AG10803 (cell line): ENCODE measurements at places on chromosomes 12 and 14.
A peak's percentile ranks its signal among the peaks of the same experiment; 100 is the strongest.

- no peak for DNase-seq
Observed at GRCh38 chr14:55803873-55804553, 224.0 kb downstream of the KTN1 start.

- no peak for DNase-seq
Observed at GRCh38 chr14:106874350-106874749, 1348.0 kb downstream of the TMEM121 start.

GRCh38 chr12:67871231-67871630, 118.0 kb upstream of the IFNG-AS1 start:
- DNase-seq, result no peak

DNA sequence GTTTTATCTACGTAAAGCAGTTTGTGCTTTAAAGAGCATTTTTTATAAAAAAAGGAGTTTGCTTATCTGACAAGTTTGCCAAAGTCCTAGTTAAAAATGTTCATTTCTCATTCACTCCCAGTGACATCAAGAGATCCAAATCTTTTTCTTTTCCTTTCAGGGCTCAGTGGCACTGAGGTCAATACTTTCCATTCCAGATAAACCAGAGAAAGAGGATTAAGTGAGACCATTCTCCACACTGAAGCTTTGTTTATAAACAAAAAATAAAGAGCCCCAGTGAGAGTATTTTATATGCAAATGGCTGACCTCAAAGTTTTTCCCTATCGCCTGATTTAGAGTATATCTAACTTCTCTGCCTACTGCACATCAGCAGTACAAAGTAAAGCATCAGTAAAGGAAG, 199.8 kb downstream of the ALG10B start:
- no peak for DNase-seq

DNA sequence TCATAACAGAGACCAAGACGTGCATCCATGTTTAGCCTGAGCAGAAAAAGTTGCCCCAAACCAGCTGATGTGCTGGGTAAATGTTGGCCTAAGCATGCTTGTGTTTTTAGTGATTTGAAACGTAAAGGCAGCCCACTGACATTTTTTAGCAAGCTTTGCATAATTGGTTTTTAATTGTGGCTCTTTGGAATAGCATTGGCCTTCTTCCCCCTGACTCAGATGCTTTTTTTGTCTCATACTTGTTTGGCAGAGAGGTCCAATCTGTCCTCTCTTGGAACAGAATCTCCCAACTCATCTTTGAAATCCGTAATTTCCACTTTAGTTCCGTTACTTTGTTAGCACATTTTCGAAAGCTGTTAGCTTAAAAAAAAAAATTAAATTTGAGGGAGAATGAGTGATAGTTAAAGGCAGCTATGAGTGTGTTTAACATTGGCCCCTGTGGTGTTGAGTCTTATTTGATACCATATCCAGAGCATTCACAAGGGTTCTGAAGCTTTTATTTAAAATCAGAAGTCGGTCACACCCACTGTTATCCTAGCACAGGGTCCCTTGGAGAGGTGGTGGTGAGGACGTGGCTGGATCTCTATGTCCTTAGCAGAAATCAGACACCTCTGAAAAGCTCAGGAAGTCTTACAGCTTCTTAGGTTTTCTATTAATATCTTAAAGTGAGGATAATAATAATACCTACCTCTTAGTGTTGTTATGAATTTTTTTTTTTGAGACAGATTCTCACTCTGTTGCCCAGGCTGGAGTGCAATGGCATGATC, 15.6 kb downstream of the JDP2 start:
- peak; percentile 56 for DNase-seq

DNA sequence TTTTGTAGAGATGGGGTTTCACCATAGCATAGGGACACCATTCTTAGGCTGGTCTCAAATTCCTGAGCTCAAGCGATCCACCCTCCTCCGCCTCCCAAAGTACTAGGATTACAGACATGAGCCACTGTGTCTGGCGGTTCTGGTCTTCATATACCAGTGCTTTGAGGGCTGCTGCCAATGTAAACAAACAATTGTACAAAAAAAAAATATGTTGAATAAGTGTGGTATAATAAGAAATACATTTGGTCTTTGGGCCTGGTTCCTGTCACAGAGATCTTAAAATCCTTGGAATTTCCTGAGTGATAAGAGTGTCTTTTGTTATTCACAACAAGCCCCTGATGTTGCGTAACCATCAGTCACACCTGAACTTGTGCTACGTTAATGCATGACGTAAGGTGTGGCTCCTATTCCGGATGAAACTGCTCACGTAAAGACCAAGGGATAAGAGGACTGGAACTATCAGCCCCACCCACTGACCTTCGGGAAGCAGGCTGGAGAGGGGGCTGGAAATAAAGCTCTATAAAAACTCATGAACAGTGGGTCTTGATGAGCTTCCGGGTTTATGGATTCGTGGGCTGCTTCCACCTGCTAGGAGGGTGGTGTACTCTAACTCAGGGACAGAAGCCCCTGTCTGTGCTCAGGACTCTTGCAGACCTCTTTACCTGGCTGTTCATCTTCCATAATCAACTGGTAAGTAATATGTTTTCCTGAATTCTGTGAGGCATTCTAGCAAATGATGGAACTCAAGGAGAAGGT, 16.5 kb upstream of the RIMKLB start:
- peak; percentile 23 for DNase-seq

- DNase-seq, result no peak
Observed at GRCh38 chr12:40634517-40635131, 57.6 kb upstream of the CNTN1 start.

- no peak for DNase-seq
Observed at GRCh38 chr14:24798911-24799462, 165.0 kb upstream of the GZMB start.

GRCh38 chr12:49626169-49626835, 2.9 kb downstream of the PRPF40B start:
- no peak for DNase-seq

DNA sequence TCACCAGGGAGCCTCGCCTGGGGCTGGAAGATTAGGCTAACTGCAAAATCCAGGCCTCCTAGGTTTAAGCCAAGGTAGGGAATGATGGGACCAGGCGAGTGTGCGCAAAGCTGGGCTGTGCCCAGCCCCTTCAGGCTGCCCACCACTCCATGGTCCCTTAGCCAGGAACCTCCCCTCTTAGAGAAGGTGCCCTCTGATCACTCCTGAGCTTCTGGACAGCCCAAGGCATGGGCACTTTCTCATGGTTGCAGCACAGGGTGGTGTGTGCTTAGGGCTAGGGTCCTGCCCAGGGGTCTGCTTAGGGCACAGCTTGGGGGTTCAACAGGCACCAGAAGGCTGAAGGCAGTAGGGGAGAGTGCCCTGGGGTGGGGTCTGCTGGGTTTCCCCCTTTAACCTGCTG, 69.0 kb downstream of the PRIMA1 start:
- no peak for DNase-seq

GRCh38 chr12:15540005-15540404, 217.7 kb downstream of the PTPRO start:
- DNase-seq, result no peak

GRCh38 chr12:128385736-128386135, 118.8 kb downstream of the TMEM132C start:
- DNase-seq, result no peak

GRCh38 chr14:88695870-88696269, 96.9 kb downstream of the EML5 start:
- peak; percentile 25 for DNase-seq

- no peak for DNase-seq
Observed at GRCh38 chr14:104984056-104984894, 1.3 kb upstream of the CLBA1 start.

DNA sequence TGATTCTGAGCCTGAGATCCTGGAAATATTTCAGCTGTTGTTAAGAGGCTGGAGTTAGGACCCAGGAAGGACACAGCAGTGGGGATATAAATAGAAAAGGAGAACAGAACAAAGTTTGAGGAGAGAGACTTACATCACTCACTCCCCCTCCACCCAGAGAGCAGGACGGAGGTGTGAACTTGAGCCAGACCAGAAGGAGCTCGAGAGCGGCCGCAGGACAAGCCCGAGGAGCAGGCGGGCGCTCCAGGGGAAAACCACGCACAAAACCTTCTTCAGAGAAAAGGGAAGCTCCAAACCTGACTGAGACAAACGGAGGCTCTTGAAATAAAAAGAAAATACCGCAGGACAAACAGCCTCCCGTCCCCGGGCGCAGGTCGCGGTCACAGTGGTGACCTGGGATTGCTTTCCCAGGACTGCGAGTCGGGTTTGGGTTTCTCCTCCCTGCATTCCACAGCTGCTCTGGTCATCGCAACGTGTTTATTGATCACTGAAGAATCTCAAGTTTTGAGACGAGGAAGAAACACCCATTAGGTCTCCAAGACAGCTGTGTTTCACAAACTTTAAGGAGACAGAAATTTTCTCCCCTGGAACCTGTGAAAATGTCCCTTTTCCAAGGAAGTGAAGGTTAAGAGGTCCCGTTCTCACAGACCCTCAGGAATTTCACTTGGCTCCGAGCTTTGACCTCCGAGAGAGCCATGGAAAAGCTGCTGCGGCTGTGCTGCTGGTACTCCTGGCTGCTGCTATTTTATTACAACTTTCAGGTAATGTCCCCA, at the start of gene ADGRD1:
Gene ADGRD1 (plus strand): TSS at position 137 of the 773 bp plus-strand sequence. CDS start 559 bp downstream, at position 696.
- peak; percentile 77 for DNase-seq

- DNase-seq, result peak; percentile 27
Observed at GRCh38 chr14:83473416-83474235, 1940.0 kb upstream of the SEL1L start.

GRCh38 chr12:31531893-31532292, 59.0 kb downstream of the DENND5B start:
- DNase-seq, result no peak

DNA sequence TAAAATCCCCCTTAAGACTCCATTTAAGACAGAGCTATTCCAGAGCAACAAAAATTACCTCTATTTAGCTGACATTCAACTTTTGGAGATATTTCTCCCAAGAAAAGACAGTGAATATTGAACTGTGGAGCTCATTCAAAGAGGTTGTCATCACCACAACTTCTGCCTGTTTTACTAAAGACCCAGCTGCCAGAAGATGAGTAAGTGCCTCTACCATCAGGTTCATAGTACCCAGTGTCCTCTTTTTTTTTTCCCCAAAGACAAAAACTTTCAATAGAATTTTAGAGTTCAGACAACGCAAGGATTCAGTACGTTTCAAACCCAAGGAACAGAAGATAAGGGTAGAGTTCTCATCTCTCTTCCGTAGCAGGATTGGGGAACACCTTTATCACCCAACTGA, 461.3 kb downstream of the BCAT1 start:
- no peak for DNase-seq

DNA sequence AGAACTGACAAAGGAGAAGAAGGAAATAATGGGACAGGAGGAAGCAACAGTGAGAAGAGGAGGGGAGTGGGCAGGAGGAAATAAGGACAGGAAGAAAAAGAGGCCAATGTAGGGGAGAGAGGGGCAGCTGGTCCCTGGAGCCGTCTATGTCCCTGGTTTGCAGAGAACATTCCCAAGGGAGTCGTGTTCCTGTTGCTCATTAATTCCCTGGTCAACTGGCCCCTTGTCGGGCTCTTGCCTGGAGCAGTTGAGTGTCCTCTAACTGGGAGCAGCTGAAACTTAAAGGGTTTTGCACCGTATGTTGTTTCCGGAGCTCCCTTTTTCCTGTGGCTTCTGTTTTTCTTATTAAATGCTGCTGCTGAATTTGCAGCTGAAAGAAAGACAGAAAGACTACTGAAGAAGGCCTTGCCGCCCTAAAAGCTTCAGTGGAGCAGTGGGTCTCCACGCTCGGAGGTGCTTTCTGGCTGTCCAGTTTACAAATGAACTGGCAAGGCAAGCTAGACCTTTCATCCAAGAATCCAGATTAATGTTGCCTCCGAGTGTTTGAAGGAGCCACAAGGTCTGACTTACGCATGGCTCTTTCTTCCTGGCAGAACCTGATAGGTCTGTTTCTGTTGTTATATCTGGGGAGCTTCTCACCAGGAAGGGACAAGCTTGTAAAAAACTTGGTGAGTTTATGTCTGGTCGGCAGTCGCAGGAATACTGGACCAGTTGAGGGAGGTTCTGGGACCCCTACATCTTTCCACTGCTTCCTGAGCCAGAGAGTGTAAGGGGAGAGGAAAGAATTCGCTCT, 146.2 kb upstream of the RFLNA start:
- no peak for DNase-seq

- peak; percentile 27 for DNase-seq
Observed at GRCh38 chr12:91205811-91206210, 23.2 kb upstream of the DCN start.

- no peak for DNase-seq
Observed at GRCh38 chr12:10142976-10143589, 13.1 kb upstream of the CLEC7A start.

DNA sequence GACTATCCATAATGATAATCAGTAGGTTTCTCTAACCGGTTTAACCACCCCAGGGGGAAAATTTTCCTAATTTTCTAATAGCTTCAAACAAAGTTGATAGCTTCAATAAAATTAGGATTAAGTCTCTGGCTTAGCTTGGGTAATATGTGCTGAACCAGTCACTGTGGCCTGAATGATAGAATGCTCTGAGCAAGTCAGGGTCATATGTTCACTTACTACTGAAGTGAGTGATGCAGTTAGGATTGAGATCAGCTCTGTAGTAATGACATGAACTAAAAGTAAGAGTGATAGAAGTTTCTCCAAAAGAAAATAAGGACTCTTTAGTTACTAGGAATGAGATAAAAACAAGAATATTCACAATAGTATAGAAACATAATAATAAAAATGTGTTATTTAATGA, 32.6 kb downstream of the ETNK1 start:
- peak; percentile 8 for DNase-seq

DNA sequence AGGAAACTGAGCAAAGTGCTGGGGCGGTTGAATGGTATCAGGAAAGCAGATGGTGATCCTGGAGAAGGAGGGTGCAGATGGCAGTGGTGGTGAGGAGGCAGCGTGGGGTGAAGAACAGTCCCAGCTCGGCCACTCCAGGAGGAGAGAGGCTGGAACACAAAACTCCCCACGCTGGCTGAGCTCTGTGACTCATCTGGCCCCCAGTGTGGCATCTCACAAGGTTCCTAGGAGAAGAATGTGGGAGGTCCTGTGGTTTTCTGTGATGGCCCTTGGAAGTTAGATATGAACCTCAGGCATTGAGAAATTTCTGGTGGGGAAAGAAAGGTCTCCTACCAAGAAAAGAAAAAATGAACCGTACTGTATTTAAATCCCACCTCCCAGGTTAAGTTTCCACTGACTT, 8.0 kb upstream of the NRXN3 start:
- DNase-seq, result no peak

DNA sequence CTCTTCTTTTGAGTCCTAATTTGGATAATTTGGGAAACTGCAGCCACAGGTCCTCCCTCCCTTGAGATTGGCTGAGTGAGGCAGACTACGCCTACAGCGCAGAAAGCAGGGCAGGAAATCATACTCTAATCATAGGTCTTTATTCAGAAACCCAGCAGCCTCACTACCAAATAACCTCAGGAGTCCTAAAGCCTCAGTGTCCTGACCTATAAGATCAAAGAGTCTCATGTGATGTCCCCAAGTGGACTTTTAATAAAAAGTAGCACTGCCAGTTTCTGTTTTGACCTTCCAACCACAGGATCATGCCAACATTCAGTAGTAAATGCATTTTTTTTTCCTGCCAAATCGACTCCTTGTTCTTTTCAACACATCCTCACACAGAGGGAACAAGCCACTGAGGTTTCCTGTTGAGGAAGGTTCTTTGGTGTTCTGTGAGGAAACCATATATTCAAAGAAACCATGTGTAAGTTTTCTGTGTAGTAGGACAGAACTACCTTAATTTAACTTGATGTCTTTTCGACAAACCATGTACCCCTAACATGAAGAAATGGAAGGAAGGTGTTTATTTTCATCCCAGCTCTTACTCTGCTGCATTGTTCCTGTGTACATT, 72.2 kb downstream of the VCPKMT start:
- DNase-seq, result no peak
